Stimulated activated CD4-positive, alpha-beta T cell treated with anti-CD3 and anti-CD28 coated beads, Interleukin-1b, Interleukin-23, amount 100 ng/mL, for 1 hour (primary cell): ENCODE measurements at places on chromosomes 16 and 17.

- no peak for DNase-seq
Observed at GRCh38 chr17:75130059-75130631, 1.4 kb downstream of the NT5C start.

DNA sequence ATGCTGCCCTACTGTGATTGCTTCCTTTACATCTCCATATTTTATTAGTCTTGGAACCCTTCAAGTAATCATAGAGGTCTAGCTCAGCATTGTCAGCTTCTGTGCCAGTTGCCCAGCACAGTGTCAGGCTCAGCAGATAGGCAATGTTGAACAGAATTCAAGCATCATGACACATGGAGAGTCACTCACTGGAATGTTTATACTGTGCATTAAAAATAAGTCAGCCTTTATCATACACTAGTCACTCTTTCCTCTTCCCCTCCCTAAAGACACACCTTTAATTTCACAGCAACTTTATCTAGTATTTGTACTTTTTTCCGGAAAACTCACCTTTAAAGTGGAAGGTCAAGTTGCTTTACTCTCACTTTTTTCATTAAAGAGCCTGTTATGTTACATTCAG lies 253.8 kb upstream of the CDH11 start:
- no peak for DNase-seq

DNA sequence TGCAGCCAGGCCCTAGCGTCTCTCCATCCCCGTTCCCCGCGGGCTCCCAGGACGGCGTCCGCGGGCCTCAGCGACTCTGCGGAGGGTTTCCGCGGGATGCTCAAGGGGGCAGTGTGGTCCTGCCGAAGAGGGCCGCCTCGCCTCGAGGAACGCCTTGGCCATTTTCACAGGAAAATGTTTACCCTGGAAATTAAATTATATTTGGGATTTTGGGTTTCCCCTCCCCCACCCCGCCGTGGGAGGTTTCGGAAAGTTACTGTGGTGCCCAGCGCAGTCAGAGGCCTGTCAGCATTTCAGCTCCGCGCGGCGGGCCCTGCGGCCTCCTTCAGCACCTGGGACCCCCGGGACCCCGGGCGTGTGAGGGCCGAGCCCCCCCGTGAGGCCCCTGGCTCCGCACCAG lies 94.5 kb downstream of the PCTP start:
- no peak for DNase-seq

- no peak for DNase-seq
Observed at GRCh38 chr17:36475346-36475970, 11.0 kb upstream of the ZNHIT3 start.

GRCh38 chr17:78831688-78832540 lies 8.7 kb downstream of the USP36 start:
- DNase-seq, result no peak

GRCh38 chr17:75013092-75013559 lies 656 bp downstream of the MRPL58 start:
- no peak for DNase-seq

- no peak for DNase-seq
Observed at GRCh38 chr16:50602531-50603205, 54.5 kb downstream of the NKD1 start.

DNA sequence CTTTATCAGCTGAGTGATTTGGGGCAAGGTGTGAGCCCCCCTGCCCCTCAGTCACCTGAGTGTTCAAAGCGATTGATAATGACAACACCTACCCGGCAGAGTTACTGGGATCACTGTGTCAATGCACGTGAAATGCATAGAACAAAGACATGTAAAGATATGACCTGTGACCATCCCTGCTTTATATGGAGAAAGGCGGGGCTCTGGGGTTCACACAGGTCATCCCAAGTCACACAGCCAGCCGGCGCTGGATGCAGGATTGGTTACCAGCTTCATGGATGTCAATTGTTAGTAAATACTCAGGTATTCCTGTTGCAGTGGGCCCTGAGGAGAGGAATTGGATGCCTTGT lies 64.4 kb downstream of the CRISPLD2 start:
- no peak for DNase-seq

DNA sequence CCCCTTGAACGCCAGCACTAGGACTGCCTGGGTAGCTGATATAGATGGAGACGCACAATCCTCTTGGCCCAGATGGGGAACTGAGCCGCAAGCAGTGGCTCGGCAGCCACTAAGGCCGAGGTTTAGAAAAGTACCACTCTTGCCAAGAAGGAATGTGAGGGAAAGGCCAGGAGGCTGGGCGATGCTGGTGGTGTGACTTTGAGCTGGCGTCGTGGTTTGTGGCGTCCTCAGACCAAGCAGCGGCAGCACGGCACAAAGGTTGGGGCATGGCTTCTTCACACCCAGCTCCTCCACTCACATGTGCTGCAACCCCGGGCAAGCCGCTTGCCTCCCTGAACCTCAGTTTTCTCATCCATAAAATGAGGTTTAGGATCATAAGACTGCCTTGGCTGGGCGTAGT lies 15.6 kb downstream of the DCAKD start:
- DNase-seq, result no peak

- no peak for DNase-seq
Observed at GRCh38 chr17:44556832-44557606, at the start of gene FZD2. Gene FZD2 (plus strand): TSS chr17:44557484. CDS start chr17:44557689, 205 bp downstream.

DNA sequence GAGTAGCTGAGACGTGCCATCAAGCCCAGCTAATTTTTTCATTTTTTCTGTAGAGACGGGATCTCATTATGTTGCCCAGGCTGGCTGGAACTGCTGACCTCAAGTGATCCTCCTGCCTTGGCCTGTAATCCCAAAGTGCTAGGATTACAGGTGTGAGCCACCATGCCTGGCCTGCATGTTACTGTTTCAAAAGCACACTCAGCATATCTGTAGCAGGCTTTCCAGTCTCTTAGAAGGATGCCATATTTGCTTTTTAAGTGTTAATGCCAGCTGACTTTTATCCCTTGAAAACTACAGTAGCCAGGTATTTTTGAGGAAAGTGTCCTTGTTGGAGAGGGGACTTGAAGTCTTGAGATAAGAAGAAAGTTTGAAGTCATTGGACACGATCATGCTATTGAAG lies 15.3 kb upstream of the SPAG9 start:
- DNase-seq, result no peak

DNA sequence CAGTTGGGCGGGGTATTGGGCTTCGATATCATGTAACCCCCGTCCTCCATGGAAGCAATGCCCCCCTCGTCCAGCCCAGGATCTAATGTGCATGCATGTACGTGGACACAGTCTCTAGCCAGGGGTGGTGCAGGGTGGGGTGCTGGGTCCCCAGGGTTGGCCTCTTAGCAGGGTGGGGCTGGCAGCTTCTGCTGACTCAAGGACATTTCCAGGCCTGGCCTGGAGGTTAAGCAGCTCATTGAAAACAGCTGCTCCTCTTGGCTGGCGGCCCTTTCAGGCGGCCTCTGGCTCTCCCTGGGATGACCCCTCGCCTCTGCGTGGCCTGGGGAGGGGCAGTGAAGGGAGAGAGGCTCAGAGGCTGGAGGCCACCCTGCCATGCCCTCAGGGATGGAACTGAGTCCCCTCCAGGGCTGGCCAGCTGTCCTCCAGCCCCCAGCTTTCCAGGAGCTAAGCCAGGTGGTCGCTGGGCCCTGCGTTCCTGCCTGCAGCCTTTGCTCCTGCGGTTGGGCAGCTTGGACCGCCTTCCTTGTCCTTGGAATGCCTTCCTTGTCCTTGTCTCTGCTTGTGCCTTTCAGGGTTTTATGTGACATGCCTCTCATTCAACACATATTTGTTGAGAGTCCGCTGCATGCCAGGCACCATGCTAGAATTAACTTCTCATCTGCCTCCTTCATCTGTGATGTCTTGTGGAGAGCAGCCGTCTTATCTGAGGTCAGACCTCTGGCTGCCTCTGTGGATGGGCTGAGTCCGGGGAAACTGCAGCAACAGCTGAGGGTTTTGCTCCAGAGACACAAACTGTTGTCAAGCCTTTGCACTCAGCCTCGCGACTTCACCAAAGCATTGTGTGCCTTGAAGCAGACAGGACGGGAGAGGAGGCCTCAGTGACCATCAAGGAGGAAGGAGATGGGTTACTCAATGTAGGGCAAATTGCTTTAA lies 26.6 kb downstream of the MRC2 start:
- no peak for DNase-seq

DNA sequence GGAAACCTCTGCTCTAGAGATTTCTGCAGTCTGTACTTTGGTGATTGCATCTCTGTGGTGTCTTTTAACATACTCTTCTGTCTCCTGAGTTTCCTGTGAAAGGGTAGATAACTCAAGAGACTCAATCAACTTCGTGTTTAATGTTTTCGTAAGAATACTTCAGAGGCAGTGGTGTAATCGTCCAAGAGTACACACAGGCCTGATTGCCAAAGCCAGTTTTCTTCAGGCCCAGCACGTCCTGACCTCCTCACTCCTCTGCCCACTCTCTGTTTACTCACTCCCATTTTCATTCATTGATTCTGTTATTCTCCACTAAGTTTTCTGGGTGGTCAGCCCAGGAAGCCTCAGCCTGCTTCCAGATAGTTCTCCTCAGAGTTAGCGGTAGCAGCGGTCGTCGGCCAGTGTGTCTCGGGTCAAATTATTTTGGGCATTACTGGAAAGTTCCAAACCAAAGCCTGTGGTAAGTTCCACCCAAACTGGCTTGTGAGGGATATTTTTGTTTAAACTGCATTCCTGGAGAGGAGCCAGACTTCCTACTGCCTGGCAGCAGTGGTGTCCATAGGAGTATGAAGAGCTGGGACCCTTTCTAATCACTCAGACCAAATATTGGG lies 293.2 kb downstream of the WWOX start:
- DNase-seq, result no peak

DNA sequence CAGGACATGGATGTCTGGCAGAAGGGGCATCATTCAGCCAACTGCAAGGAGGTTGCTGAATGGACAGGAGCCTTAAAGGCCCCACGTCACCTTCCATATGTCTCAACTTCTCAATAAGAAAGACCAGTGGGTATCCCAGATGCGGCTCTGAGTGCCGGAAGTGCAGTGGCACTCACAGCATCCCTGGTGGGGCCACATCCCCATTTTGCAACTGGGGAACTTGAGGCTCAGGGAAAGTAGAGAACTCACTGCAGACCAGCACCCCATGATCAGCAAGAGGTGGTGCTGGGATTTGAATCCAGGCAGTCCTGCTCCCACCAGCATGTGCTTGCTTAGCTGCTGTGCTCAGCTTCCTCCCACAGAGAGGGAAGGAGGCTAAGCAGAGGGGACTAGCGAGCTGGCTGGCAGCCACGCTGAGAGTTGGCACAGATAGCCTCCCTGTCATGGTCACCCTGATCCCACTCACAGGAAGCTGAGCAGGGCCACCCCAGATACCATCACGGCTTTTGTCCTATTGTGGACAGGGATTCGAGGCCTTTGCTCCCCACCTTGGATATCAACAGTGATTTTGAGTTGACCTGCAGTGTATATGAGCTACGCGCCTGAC lies 294.2 kb upstream of the FOXF1 start:
- no peak for DNase-seq

DNA sequence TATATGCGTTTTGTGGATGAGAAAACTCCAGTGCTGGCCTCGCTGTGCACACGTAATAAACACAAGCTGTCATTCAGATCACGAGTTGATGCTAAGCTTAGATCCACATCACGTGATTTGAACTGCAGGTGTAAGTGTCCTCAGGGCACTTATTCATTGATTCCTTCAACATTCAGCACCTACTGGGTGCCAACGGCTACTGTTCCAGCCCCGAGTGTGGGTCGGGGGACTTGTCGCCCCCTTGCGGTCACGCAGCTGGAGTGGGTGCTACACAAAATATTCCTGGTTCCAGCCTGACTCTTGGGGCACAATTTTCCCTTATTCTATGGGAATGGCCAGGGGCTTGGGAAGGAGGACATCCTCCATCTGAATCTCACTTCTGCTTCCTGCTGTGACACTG lies 29.9 kb upstream of the GINS2 start:
- no peak for DNase-seq

- no peak for DNase-seq
Observed at GRCh38 chr16:88479793-88480760, 27.0 kb downstream of the ZFPM1 start.

GRCh38 chr16:67979955-67980678 lies at the start of gene DPEP3:
Gene DPEP3 (minus strand): TSS chr16:67980499. CDS start chr16:67980380, 119 bp downstream.
- DNase-seq, result no peak

- no peak for DNase-seq
Observed at GRCh38 chr17:2028737-2029136, 1.2 kb upstream of the DPH1 start.

GRCh38 chr16:27291106-27291505 lies 22.5 kb upstream of the NSMCE1 start:
- DNase-seq, result no peak

- no peak for DNase-seq
Observed at GRCh38 chr17:81665205-81666091, 957 bp downstream of the OXLD1 start.

DNA sequence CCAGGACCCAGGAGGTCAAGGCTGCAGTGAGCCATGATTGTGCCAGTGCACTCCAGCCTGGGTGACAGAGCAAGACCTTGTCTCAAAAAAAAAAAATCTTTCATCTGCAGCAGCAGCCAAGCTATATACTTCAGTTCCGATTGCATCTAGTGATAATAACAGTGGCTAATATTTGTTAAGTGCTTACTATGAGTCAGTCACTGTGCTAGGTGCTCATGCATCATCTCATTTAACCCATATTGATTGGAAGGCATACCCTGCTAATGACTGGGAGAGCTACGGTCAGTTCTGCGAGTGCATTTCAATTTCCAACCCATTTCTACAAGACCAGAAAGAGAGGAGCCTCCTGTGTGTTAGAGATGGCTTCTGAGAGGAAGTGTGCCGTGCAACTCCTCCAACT lies 7.7 kb upstream of the TUBG2 start:
- DNase-seq, result no peak

GRCh38 chr17:77365584-77366186 lies 224.9 kb downstream of the SEC14L1 start:
- DNase-seq, result no peak

DNA sequence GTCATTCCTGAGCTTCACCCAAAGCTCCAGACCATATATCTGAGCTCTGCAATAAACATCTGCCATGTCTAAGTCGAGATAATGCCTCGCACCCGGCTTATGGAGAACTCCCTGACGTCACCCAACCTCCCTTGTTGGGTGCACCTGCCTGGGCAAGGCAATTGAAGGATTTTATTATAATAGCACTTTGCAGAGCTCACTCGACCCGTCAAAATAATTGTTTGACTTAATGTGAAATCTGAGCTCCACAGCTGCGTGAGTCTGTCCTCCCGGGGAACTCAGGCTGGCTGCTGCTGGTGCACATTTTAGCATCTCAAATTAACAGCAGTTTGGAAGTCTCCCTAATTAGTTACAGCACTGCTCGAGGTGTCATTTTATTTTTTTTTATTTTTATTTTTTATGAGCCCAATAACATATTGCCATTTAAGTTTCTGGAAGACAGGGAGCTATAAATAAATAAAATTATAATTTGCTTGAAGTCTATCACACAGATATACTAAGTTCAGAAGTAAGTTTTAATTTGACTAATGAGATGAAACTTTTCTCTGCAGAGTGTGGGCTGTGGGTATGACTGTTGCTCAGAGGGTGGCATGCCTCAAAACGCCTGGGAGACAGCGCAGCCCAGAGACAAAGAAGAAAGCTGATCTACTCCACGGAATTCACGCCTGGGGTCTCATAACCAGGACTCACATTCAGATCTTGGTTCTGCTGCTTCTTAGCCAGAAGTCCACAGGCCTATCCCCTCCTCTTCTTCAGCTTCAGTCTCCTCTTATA lies 401.4 kb upstream of the C16orf82 start:
- DNase-seq, result no peak
